T-cell (primary cell): ENCODE measurements at places on chromosomes 1 and 21.

- no peak for DNase-seq
Observed at GRCh38 chr1:4931486-4931885, 277.1 kb downstream of the AJAP1 start.

- no peak for DNase-seq
Observed at GRCh38 chr1:201563941-201564340, 25.0 kb downstream of the NAV1 start.

DNA sequence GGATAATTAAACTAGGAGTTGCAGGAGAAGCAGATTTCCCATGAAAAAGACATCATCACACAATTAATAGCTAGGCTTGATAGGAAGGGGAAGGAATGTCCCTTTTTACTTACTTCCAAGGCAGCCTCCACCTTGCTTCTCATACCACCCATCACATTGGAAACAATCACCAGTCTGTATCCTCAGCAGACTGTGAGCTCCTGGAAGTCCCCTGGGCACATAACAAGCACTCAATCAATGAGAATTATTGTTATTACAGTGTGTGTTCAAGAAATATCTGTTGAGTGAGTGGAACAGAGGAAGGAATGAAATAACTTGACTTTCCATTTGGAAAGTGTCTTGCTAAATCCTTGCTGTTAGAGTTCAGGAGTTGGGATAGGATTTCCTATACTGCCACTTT, 36.2 kb downstream of the HIVEP3 start:
- DNase-seq = no peak

DNA sequence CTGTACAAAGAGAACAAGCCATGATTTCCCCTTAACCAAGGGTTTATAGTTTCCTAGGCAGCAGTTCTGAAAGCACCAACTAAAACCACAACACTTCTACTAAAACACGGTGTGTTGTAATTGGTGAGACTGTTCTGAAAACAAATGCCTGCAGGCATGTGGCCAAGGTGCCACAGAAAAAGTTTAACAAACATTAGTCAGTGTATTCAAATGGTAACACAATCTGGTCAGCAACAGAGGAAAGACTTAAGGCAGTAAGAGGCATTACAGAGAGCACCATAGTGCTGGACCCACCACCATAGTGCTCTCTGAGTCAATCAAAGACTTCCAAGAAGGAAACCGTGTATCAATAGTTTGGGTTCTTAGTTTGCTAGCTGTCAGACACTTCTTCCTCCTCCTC, 16.7 kb downstream of the SNIP1 start:
- no peak for DNase-seq

- no peak for DNase-seq
Observed at GRCh38 chr1:167262836-167263235, 42.1 kb downstream of the POU2F1 start.

GRCh38 chr1:29670752-29671151, 434.4 kb downstream of the PTPRU start:
- no peak for DNase-seq
